ENCODE measurements at places on chromosomes 13 and 19.

DNA sequence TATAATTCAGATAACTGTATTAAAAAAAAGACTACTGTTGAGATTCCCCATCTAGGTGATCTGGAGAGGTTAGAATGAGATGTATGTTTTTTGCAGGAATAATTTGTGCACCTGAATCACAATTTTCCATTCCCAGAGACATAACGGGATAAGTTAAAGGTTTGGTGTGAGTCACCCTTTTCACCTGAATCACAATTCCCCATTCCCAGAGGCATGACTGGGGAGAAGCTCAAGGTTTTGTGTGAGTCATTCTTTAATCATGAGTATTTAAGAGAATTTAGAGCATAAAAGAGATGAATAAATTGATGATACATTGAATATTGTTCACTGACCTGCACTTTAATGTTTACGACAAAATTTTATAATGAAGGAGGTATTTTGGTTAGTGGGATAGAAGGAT, 9.0 kb downstream of the OR7A5 start:
- H3K27ac ChIP-seq, result no peak overlapping the region
- no peaks in the 10 kb centered on the region for H3K36me3 ChIP-seq
- no peak overlapping the region for H3K4me3 ChIP-seq
- H3K4me1 ChIP-seq, result peaks cover 8% of the 10 kb centered on the region

DNA sequence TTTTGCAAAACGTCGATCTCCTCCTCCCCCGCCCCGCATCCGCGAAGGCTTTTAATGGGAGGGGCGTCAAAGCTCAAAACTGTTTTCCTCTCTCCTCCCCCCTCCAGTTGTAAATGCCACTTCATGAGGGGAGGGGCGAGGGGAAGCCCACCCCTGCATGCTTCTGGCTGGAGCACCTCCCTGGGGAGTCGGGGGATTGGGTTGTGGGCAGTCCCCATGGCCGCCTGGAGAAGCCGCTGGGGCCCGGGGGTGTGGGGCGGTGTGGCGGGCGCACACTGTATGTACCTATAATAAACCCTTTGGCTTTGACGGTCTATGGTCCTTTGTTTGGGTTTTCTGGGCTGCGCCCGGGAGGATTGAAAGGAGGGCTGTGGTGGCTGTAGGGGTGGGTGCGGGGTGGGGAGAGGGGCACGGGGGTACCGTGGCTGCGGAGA, 505 bp upstream of the SHKBP1 start:
- H3K27me3 ChIP-seq, result no peaks in the 10 kb centered on the region
- H3K27ac ChIP-seq, result peak overlapping the region; percentile 84
- peak overlapping the region; percentile 88 for H3K4me3 ChIP-seq
- DNase-seq, result peak; percentile 54

DNA sequence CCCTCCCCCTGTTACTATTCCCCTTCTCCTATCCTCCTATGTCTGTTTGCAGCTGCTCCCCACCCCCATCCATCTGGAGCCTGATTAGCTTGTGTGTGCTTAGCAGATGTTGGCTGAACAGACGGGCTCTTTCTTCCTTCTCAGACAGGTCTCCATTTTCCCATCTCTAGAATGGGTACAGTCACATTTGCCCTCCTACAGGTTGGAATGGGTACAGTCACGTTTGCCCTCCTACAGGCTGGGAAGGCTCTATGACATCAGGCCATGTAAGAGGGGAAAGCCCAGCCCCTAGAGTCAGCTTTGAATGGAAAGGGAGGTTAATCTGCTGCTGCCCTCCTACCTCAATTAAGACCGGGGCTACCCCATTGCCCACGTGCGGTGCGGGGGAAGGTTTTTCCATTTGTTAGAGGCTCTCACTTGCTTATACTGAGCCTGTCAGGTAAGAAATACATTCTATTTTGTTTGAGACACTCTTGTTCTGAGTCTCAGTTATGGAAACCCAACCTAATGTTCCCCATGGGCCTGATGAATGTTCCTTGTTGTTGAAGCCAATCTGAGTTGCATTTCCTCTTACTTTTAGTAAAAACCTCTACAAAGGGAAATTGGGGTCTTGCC, 2.2 kb upstream of the CLEC17A start:
- peak overlapping the region; percentile 38 for H3K4me3 ChIP-seq
- peaks cover 80% of the 10 kb centered on the region for H3K4me1 ChIP-seq
- H3K27me3 ChIP-seq, result no peaks in the 10 kb centered on the region
- peak overlapping the region; percentile 75 for H3K27ac ChIP-seq

DNA sequence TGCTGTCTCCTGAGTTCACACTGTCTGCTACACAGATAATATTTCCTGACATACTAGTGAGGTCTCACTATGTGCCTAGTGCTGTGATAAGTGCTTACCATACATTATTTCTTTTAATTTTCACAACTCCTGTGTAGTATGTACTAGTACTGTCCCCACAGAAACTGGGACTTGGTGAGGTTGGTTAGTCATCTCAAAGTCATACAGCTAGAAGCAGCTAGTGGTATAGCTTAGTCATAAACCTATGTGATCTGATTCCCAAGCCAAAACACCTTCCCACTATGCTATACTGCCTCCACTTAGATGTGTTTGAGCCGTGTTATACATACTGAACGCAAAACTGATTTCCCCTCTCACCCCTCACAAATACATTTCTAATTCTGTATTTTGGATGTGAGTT, 10.5 kb downstream of the MTMR6 start:
- no peak for DNase-seq
- peaks cover 44% of the 10 kb centered on the region for H3K4me1 ChIP-seq
- H3K36me3 ChIP-seq, result peaks cover 25% of the 10 kb centered on the region
- H3K4me3 ChIP-seq, result no peak overlapping the region

DNA sequence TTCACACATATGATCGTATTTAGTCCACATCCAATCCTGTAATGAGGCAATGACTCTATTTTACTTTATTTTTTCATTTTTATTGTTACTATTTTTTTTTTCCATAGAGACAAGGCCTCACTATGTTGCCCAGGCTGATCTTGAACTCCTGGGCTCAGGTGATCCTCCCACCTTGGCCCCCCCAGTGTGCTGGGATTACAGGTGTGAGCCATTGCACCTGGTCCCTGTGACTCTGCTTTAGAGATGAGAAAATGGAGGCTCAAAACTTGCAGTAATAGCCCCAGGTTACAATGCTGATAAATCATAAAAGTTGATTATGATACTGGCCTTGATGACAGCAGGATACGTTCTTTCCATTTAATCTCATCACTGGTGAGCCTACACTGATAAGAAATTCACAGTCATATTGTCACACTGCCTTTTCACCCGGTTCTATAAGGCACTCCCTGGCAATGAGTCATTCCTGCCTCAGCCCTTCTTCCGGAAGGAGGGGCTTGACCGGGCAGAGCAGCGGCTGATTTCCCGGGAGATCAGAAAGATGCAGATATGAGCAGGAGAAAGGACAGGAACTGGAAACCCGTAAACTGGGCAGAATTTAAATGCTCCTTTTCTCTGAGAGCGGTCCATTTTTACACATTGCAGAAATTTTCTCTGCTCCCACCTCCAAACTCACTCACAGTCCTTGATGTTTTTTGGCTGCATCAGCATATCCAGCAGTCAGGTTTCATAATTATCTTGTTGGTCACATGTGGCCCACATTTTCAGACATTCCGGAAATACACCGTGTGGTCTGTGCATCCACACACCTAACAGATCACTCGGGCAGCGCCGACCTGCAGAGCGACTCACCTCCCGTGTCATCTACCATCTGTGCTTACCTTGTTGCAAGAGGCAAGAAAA, 616.4 kb downstream of the EFNB2 start:
- H3K4me3 ChIP-seq, result no peak overlapping the region
- H3K4me1 ChIP-seq, result no peaks in the 10 kb centered on the region
- no peak for DNase-seq
- no peaks in the 10 kb centered on the region for H3K27me3 ChIP-seq
- no peak overlapping the region for H3K27ac ChIP-seq

GRCh38 chr13:26544707-26545106, 12.8 kb upstream of the WASF3 start:
- peaks cover 9% of the 10 kb centered on the region for H3K27me3 ChIP-seq
- DNase-seq, result no peak
- H3K36me3 ChIP-seq, result no peaks in the 10 kb centered on the region
- H3K27ac ChIP-seq, result no peak overlapping the region
- no peaks in the 10 kb centered on the region for H3K4me1 ChIP-seq

DNA sequence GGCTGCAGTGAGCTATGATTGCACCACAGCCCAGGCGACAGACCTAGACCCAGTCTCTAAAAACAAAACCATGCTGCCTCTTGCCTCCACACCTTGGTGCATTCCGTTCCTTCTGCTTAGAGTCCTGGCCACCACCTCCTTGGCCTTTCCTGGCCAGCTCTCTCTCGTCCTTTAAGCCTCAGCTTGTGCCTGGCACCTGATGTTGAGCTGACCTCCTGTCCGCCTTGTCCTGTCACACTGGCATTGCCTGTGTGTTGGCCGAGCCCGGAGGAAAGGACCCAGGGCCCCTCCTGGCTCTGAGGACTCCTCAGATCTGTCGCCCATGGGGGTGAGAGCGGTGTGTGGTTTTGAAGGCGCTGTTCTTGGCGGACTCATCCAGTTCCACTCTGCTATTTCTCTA, 143.3 kb downstream of the STK24 start:
- H3K27ac ChIP-seq, result no peak overlapping the region
- H3K4me1 ChIP-seq, result no peaks in the 10 kb centered on the region
- H3K4me3 ChIP-seq, result no peak overlapping the region
- H3K27me3 ChIP-seq, result peaks cover 23% of the 10 kb centered on the region
- no peaks in the 10 kb centered on the region for H3K36me3 ChIP-seq

- H3K27me3 ChIP-seq, result no peaks in the 10 kb centered on the region
- DNase-seq, result no peak
- H3K4me1 ChIP-seq, result peaks cover 12% of the 10 kb centered on the region
Measured at GRCh38 chr19:10861103-10861651, 10.2 kb upstream of the CARM1 start.

- H3K4me3 ChIP-seq, result no peak overlapping the region
- no peaks in the 10 kb centered on the region for H3K36me3 ChIP-seq
- no peak for DNase-seq
- H3K27ac ChIP-seq, result no peak overlapping the region
Measured at GRCh38 chr13:93079294-93079693, 147.3 kb upstream of the GPC6 start.

DNA sequence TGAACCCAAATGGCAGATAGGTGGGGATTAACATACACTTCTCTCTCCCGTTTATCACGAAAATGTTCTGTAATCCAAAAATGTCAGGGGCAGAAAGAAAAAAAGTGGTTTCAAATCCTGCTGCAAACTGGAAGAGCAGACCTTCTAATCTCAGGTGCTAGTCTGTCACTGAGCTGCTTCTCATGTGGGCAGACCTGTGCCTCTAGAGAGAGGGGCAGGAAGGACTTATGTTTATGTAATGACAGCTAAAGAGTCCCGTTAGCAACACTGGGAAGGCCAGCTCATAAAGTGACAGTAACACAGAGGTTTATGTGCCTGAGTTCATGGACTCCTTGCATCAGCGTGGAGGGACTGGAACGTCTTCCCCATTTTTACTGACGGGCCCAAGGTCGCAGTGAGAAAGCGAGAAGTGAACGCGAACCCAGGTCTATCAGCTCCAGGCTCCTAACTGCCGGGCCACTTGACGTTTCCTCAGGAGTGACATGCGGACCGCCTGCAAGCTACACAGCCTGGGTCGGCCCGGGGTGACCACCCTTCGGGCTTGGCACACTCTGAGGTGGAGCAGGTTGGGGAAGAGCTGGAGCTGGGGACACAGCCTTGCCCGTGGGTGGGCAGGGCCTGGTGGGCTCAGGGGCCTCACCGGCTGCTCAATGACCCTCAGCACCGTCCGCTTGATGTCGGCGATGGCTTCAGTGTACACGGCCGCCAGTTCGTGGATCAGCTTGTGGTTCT, 9.6 kb upstream of the RSPH6A start:
- no peaks in the 10 kb centered on the region for H3K4me1 ChIP-seq
- H3K27me3 ChIP-seq, result no peaks in the 10 kb centered on the region
- no peak overlapping the region for H3K27ac ChIP-seq
- peaks cover 91% of the 10 kb centered on the region for H3K36me3 ChIP-seq
- no peak overlapping the region for H3K4me3 ChIP-seq

GRCh38 chr19:2409352-2409912, 18.0 kb downstream of the TIMM13 start:
- no peaks in the 10 kb centered on the region for H3K4me1 ChIP-seq
- no peak overlapping the region for H3K4me3 ChIP-seq
- peaks cover 8% of the 10 kb centered on the region for H3K27me3 ChIP-seq
- H3K36me3 ChIP-seq, result no peaks in the 10 kb centered on the region
- H3K27ac ChIP-seq, result no peak overlapping the region
- DNase-seq, result no peak

DNA sequence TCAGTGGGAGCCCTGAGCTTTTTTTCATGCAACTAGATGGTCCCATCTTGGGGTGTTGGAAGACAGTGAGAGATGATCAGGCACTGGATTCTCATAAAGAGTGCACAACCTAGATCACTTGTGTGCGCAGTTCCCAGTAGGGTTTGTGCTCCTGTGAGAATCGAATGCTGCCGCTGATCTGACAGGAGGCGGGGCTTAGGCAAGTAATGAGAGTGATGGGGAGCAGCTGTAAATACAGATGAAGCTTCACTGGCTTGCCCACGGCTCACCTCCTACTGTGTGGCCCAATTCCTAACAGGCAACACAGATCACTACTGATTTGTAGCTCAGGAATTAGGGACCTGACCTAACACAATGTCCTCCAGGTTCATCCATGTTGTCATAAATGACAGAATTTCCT, 43.6 kb upstream of the UBAC2 start:
- DNase-seq, result no peak
- no peaks in the 10 kb centered on the region for H3K36me3 ChIP-seq
- no peaks in the 10 kb centered on the region for H3K4me1 ChIP-seq
- H3K27me3 ChIP-seq, result peaks cover 17% of the 10 kb centered on the region
- H3K27ac ChIP-seq, result no peak overlapping the region
- H3K4me3 ChIP-seq, result no peak overlapping the region

GRCh38 chr19:46426506-46427162, 2.1 kb downstream of the PNMA8C start:
- H3K4me1 ChIP-seq, result peaks cover 26% of the 10 kb centered on the region
- no peak for DNase-seq
- no peaks in the 10 kb centered on the region for H3K36me3 ChIP-seq
- no peak overlapping the region for H3K27ac ChIP-seq

DNA sequence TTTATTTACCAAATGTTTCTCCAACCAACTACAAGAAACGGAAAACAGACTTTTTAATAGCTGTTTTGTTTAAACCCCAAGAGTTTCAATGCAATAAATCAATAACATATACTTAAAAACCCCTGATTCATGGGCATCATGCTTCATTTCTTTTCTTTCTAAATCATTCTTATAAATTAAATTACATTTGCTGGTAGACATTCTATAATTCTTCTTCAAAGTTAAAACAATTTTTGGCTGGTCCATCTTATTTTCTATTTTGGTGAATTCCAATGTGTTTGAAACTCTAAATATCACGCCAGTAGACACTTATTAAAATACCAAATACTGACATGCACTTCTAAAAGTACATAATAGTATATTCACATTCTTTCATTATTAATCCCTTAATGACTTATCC, 408.6 kb downstream of the LIG4 start:
- H3K4me1 ChIP-seq, result no peaks in the 10 kb centered on the region
- DNase-seq, result no peak
- no peaks in the 10 kb centered on the region for H3K36me3 ChIP-seq
- no peaks in the 10 kb centered on the region for H3K27me3 ChIP-seq
- H3K27ac ChIP-seq, result no peak overlapping the region

GRCh38 chr13:73248711-73249580, 190.1 kb downstream of the KLF5 start:
- no peaks in the 10 kb centered on the region for H3K27me3 ChIP-seq
- DNase-seq, result no peak
- no peak overlapping the region for H3K4me3 ChIP-seq
- no peaks in the 10 kb centered on the region for H3K4me1 ChIP-seq
- no peak overlapping the region for H3K27ac ChIP-seq

- no peak overlapping the region for H3K4me3 ChIP-seq
- no peak overlapping the region for H3K27ac ChIP-seq
- no peaks in the 10 kb centered on the region for H3K27me3 ChIP-seq
- no peaks in the 10 kb centered on the region for H3K4me1 ChIP-seq
Measured at GRCh38 chr13:42065414-42065813, 17.0 kb downstream of the DGKH start.
